ENCODE measurements at places on chromosomes 4 and X. TPM values are rescaled to one million over a fixed set of nuclear protein-coding genes. Genes with fewer than 3 reads are reported as not detected.

MAGEB2 gene
- total RNA-seq, result not detected

XAGE1A gene
- total RNA-seq, result not detected

DHRSX gene
- 13.2 TPM for total RNA-seq

ZFYVE28 gene
- total RNA-seq, result 13.6 TPM

RIBC1 gene
- 2.2 TPM for total RNA-seq

DDIT4L gene
- 1.0 TPM for total RNA-seq

HELT gene
- not detected for total RNA-seq

DNA sequence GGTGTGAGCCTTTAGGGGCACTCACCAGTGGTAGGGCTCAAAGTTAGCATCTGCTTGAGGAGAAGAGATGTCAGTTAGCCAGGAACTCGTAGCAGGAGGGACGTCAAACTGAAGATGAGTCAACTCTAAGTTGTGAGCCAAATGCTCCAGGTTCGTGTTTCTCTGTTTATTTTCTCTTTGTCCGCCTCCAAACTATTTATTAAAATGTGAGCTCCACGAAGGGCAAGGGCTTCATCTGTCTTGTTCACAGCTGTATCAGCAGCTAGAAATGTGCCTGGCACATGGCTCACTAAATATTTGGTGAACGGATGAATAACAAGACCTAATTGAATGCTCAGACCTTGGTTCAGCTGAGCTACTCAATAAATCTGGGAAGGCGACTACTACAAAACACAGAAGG lies 248.9 kb downstream of the BCOR start:
- H3K27me3 ChIP-seq, result no peaks in the 10 kb centered on the region
- H3K36me3 ChIP-seq, result no peaks in the 10 kb centered on the region
- no peak overlapping the region for H3K27ac ChIP-seq
- no peak overlapping the region for H3K4me3 ChIP-seq
- no peak for DNase-seq
- H3K4me1 ChIP-seq, result no peaks in the 10 kb centered on the region

DNA sequence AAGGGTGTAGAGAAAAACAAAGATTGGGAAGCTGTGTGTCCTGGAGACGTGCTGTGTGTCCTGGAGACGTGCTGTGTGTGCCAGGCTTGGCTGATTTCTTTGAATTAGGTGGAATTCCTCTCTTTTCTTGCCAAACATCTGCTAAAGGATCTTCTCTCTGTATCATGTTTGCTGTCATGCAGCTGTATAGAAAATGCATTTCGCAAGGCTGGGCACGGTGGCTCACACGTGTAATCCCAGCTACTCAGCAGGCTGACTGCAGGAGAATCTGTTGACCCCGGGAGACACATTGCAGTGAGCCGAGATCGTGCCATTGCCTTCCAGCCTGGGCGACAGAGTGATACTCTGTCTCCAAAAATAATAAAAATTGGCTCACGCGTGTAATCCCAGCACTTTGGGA lies 187.0 kb downstream of the CRLF2 start:
- H3K27ac ChIP-seq, result no peak overlapping the region
- no peak for DNase-seq
- peaks cover 24% of the 10 kb centered on the region for H3K27me3 ChIP-seq
- H3K4me3 ChIP-seq, result no peak overlapping the region
- H3K36me3 ChIP-seq, result no peaks in the 10 kb centered on the region

GRCh38 chr4:24763631-24764297 lies 31.6 kb upstream of the SOD3 start:
- no peaks in the 10 kb centered on the region for H3K36me3 ChIP-seq
- H3K27ac ChIP-seq, result peak overlapping the region; percentile 57
- peak; percentile 60 for DNase-seq
- H3K4me3 ChIP-seq, result no peak overlapping the region

GRCh38 chrX:149312988-149313387 lies 192.1 kb downstream of the IDS start:
- H3K4me3 ChIP-seq, result no peak overlapping the region
- no peak overlapping the region for H3K27ac ChIP-seq
- H3K4me1 ChIP-seq, result no peaks in the 10 kb centered on the region
- H3K36me3 ChIP-seq, result no peaks in the 10 kb centered on the region
- H3K27me3 ChIP-seq, result peaks cover 23% of the 10 kb centered on the region

DNA sequence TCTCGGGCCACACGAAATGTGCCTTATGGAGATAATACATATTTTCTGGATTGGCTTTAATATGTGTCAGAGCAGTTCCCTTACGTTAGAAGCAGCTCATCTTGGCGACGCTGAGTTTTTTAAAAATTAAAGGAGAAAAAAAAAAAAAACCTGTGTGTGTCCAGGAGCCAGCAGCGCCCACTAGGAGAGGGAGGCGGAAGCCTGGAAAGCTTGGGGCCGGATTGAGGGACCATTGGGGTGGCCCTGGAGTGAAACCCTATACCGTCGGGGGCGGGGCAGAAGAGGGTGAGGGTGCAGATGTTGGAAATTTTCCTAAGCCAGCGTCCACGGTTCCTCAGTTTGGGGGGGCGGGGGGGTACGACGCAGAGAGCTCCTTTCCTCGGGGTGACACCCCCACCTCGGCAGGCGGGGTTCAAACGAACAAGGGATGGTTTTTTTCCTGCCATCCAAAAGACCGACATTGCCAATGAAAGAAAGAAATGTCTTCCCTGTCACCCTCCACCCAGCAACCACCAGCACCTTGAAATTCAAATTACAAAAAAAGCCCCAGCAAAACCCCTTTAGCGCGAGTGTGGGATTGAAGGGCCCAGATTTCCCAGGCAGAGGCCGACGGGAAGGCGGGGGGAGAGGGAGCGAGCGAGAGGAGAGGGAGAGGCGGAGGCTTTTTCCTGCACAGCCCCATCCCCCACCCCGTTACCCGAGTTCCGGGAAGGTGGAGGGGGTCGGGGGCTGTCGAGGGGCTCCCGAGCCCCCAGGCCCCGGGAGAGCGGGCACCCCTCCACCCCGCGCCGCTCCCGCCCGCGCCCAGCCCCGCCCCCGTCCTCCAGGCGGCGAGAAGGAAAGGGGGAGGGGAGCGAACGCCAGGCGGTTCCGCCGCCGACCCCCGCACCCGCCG lies 859 bp downstream of the SMARCA1 start:
- peaks cover 9% of the 10 kb centered on the region for H3K4me1 ChIP-seq
- DNase-seq, result peak; percentile 88
- H3K27ac ChIP-seq, result peak overlapping the region; percentile 52
- peak overlapping the region; percentile 94 for H3K4me3 ChIP-seq
- no peaks in the 10 kb centered on the region for H3K27me3 ChIP-seq

- no peaks in the 10 kb centered on the region for H3K27me3 ChIP-seq
- peaks cover 10% of the 10 kb centered on the region for H3K4me1 ChIP-seq
- H3K4me3 ChIP-seq, result no peak overlapping the region
- H3K36me3 ChIP-seq, result no peaks in the 10 kb centered on the region
- no peak overlapping the region for H3K27ac ChIP-seq
- no peak for DNase-seq
Observed at GRCh38 chrX:34768290-34768689, 111.2 kb upstream of the TMEM47 start.

DNA sequence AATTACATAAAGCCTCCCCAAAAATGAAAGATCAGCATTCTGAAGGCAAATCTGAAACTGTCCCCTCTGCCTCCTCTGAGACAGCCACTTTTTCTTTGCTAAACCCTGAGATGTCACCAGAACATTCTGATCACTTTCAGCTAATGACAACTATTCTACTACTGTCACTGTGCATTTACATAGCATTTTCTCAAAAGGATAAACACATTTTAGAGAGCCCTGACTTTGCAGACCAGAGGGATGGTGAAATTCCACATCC lies 72.1 kb downstream of the GATB start:
- no peak overlapping the region for H3K4me3 ChIP-seq
- H3K27me3 ChIP-seq, result no peaks in the 10 kb centered on the region
- no peaks in the 10 kb centered on the region for H3K4me1 ChIP-seq
- no peak for DNase-seq
- no peak overlapping the region for H3K27ac ChIP-seq

- no peak for DNase-seq
- H3K27ac ChIP-seq, result no peak overlapping the region
- no peaks in the 10 kb centered on the region for H3K27me3 ChIP-seq
Observed at GRCh38 chr4:130257271-130257670, 1161.3 kb downstream of the C4orf33 start.

DNA sequence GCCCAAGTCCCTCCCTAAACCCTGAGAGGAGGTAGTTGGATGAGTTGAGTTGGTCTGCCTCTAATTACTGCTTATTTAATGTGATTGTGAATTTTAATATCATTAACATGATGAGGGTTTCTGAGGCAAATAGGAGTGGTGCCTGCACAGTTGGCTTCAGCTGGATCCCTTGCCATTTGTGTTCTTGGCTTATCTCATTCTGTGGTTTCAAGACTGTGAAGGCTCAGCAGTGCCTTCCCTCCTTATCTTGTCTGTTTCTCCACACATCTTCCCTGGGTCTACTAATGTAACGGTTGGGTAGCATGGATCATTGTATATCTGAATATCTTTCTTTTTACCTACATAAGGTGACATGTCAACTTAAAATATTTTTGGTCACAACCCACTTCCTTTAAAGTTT lies 1.6 kb upstream of the SLC10A4 start:
- H3K27ac ChIP-seq, result no peak overlapping the region
- H3K36me3 ChIP-seq, result no peaks in the 10 kb centered on the region
- DNase-seq, result no peak
- no peak overlapping the region for H3K4me3 ChIP-seq
- H3K4me1 ChIP-seq, result no peaks in the 10 kb centered on the region
- no peaks in the 10 kb centered on the region for H3K27me3 ChIP-seq

DNA sequence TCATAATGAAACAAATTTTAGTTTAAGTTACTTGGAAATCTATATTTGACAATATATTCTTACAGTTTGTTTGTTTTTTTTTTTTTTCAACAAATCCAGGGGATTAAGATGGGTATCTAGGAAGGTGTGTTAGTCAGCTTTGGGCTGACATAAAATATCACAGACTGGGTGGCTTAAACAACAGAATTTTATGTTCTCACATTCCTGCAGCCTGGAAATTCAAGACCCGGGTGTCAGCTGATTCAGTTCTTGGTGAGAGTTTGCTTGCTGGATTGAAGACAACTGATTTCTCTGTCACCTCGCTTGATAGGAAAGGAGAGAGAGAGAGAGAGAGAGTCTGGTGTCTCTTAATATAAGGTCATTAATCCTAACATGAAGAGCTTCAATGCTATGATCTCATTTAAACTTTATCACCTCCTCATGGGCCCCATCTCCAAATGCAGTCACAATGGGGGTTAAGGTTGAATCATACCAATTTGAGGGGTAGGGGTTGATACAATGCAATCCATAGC lies 465.2 kb downstream of the CENPC start:
- H3K4me1 ChIP-seq, result no peaks in the 10 kb centered on the region
- no peak overlapping the region for H3K27ac ChIP-seq
- H3K36me3 ChIP-seq, result no peaks in the 10 kb centered on the region
- no peak overlapping the region for H3K4me3 ChIP-seq

DNA sequence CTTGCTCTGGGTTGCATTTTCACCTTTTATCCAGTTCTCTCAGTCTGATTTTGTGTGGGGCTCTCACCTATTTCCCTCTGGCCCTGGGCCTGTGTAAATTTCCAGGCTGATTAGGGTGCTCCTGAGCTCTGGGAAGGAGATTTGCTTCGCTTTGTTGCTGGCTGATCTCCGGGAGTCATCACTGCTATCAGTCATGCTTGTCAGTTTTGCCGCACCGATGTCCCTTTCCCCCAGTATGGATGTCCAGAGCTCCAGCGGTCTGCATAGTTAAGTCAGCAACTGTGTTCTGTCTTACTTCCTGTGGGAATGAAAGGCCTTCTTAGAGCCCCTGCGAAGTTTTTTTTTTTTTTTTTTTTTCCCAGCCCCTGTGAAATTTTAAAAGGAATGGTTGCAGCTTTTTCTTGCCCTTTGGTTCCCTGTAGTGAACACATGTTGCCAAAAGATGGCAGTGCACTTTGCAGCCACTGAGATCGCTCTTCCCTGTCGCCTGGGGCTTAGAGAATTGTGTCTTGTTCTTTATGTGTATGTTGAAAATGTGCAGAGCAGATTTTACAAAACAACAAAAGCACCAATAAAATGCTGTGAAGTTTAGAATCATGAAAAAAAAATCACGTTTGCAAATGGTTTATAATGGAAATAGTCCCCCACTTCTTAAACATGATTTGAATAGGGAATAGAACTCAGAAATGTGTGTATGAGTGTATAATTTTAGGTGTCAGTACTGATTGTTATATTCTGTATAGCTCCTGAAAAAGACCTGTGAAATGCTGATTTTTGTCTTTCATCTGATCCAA lies 109.1 kb upstream of the SLC4A4 start:
- H3K4me3 ChIP-seq, result no peak overlapping the region
- no peaks in the 10 kb centered on the region for H3K27me3 ChIP-seq
- DNase-seq, result peak; percentile 3
- H3K4me1 ChIP-seq, result no peaks in the 10 kb centered on the region
- no peak overlapping the region for H3K27ac ChIP-seq
- no peaks in the 10 kb centered on the region for H3K36me3 ChIP-seq

GRCh38 chrX:86295293-86295692 lies 147.0 kb downstream of the DACH2 start:
- H3K27ac ChIP-seq, result no peak overlapping the region
- H3K4me1 ChIP-seq, result no peaks in the 10 kb centered on the region
- H3K4me3 ChIP-seq, result no peak overlapping the region
- no peaks in the 10 kb centered on the region for H3K36me3 ChIP-seq

- no peak overlapping the region for H3K27ac ChIP-seq
- no peaks in the 10 kb centered on the region for H3K27me3 ChIP-seq
- no peak for DNase-seq
- no peak overlapping the region for H3K4me3 ChIP-seq
- no peaks in the 10 kb centered on the region for H3K4me1 ChIP-seq
Observed at GRCh38 chrX:102840871-102841705, 96.0 kb upstream of the RAB40AL start.

DNA sequence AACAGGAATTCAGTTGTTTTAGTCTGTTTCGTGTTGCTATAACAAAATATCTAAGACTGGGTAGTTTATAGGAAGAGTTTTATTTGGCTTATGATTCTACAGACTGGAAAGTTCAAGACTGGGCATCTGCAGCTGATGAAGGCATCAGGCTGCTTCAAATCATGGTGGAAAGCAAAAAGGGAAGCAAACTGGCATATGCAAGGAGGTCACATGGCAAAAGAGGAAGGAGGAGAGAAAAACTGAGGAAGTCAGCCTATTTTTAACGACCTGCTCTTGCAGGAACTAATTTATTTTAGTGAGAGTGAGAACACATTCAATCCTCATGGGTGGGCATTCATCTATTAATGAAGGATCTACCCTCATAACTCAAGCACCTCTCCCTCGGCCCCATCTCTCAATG lies 363.1 kb upstream of the HS3ST1 start:
- no peak overlapping the region for H3K4me3 ChIP-seq
- H3K27me3 ChIP-seq, result no peaks in the 10 kb centered on the region
- no peak overlapping the region for H3K27ac ChIP-seq
- DNase-seq, result no peak
- H3K36me3 ChIP-seq, result no peaks in the 10 kb centered on the region

DNA sequence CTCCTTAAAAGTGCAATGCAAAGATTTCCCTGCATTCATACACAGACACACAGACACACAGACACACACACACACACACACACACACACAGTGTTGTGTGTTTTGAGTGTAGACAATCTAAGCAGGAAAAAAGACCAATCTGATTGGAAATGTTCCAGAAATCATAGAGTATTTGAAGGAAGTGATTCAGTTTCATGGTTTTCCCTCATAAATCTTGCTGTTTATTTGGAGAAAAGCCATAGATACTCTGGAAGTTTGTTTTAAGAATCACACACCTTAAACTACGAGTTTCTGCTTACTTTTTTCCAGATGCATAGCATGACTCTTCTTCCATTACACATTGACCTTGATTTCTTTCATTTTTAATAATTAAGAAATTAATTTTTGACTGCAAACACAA lies 298.5 kb upstream of the BMP3 start:
- H3K4me1 ChIP-seq, result peaks cover 17% of the 10 kb centered on the region
- 0 out of 2 replicates have a peak overlapping the region, but pooled peaks have one; percentile 20 for H3K27ac ChIP-seq
- H3K27me3 ChIP-seq, result no peaks in the 10 kb centered on the region
- no peaks in the 10 kb centered on the region for H3K36me3 ChIP-seq

Data from PC-9 (cell line).